ENCODE measurements at places on chromosomes 3 and 15.

GRCh38 chr3:52085681-52086282 lies 29.4 kb upstream of the DUSP7 start:
- DNase-seq, result no peak

DNA sequence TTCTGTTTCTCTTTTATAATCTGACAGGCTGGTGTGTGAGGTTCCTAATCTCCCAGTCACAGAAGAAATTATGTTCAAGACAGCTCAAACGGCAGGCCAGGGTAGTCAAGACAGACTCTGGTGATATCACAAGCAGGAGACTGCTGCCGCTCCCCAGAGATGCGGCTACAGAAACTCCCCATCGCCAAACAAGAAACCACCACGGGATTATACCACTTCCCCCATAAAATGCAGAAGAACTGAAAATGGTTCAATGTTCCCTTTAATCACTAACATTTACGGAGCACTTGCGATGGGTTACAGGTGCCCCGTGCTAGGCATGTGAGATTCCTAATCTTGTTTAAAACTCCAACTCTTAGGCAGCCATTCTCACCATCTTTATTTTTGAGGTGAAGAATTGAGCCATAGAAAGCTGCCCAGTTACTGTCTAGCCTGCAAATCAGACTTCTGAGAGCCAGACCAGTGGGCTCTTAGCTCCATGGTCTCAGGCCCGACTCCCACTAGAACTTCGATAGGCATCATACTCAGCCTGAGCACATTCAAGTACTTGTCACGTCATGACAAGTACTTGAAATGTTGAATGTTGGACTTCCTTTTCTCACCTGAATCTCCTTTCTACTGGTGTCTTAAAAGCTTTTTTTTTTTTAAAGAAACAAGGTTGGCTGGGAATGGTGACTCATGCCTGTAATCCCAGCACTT lies 58.4 kb downstream of the TBC1D2B start:
- DNase-seq, result no peak

DNA sequence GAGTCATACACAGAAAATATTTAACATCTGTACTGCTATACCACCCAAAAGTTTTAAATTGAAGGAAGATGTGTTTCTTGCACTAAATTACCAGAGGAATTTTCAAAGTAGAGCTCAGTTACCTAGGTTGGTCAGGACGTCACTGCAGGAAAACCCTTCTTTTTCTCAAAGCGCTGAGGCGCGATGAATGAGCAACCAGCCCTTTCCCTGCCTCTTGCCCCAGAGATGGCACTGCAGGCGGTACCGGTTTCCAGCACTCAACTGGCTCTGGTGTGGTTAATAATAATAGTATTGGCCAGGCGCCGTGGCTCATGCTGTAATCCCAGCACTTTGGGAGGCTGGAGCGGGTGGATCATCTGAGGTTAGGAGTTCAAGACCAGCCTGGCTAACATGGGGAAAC lies 49.3 kb downstream of the HES1 start:
- no peak for DNase-seq

DNA sequence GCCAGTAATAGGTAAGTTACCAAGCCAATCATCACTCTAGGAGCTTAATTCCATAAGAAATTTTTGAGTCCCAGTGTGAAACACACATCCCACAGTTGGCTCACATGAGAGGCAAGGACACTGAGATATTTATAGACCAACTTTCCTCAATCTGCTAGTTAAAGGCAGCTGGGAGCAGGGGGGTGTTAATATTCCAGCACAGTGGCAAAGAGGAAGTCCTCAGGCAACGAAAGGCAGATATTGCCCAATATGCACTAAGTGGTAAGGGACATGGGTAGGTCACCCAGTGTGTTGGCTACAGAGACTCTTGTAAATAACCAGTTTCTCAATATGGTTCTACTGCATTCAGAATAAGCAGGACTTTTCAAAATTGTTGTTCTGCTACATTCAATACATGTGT lies 61.0 kb downstream of the TOP2B start:
- DNase-seq, result no peak

GRCh38 chr3:171323938-171324536 lies 136.2 kb downstream of the TNIK start:
- DNase-seq, result no peak
